ENCODE measurements at places on chromosomes 12 and 14.

- no peak for DNase-seq
Observed at GRCh38 chr14:54577977-54578376, 11.0 kb downstream of the SAMD4A start.

- no peak for DNase-seq
Observed at GRCh38 chr12:27148791-27149190, 66.4 kb upstream of the C12orf71 start.

DNA sequence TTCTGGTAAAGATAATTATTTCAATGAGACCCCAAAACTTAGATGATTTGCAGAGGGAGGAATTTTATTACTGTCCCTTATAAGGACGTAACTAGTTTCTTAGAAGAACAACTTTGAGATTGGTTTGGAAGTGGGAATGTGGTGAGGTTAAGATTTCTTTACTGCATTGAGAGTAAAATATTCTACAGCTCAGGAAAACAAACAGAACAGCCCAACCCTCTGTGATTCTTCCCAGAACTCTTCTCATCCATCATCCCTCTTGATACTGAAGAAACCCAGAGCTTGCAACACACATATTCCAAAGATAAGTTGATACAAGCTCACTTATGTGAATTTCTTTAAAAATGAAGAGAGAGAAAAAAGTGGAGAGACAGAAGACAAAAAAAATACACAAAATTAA lies 234.2 kb downstream of the CRADD start:
- no peak for DNase-seq

- DNase-seq = no peak
Observed at GRCh38 chr12:106721915-106722314, 52.6 kb upstream of the RIC8B start.

- no peak for DNase-seq
Observed at GRCh38 chr12:12883369-12884001, 7.9 kb upstream of the GPRC5A start.

- no peak for DNase-seq
Observed at GRCh38 chr12:71440345-71440762, 756 bp downstream of the LGR5 start.

DNA sequence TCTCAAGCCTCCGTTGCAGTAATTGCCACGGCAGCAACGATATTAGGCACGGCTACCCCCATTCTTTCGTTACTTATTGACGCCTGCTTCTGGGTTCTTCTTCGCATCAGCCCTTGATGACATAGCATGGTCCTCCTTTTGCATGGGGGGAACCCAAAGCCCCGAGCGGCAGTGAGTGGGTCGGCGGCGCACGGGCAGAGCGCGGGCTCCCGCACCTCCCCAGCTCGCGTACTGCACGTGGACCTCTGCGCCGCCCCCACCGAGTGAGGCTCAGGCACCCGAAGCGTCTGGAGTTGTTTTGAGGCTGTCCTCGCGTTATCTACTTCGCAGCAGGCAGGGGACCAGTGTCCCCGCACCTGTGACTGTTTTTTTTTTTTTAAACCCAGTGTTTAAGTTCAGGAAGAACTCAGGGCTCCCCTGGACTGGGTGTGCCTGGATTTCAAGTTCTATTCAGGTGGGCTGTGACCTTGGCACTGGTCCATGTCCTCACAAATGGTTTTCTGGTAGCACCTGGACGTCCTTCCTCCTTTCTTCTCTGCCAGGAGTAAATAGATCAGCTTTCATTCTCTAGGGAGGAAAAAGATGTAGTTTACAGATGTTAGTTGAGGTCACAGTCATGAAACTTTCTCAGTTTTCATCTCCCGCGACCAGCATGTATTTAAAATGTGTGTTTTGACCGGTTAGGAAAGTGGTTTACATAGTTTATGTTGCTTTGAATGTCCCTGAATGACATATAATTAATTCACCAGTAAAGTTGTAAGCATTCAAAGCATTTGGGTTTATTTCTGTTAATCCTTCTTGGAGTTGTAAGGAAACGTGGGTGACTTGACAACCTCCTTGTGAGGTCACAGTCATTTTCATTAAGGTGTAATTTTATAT lies 1.4 kb upstream of the FOXN4 start:
- DNase-seq = peak; percentile 41

DNA sequence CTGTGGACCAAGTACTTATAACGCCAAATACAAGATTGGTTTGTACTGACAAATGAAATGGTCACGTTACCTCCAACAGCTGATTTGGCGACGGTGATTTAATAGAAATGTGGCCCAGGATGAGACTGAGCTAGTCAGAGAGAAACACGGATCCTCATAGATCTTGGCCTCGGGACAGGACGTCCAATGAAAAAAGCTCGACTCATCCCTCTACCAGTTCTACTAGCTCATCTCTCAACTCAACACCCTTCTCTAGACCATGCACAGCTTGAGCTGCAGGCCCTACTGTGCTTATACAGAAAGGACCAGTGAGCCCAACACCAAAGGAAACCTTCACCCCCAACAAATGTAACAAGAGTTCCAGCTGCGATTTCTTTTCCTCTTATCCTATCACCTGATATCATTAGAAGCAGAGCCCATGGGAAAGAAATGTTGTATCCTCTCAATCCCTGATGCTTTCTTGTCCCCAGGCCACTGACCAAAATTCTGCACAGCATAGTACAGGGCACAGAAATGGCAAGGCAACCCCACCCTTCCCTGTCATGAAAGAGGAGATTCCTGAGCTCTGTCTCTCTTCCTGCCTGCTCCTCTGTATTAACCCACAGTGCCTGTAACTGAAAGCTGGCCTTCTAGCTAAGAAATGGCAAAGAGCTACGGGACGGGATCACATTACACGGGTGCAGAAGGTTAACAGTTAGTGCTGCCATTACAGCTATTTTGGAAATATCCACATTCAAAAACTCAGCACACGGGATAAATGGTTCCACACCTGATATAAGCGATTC lies 39.2 kb downstream of the DICER1 start:
- DNase-seq = no peak

DNA sequence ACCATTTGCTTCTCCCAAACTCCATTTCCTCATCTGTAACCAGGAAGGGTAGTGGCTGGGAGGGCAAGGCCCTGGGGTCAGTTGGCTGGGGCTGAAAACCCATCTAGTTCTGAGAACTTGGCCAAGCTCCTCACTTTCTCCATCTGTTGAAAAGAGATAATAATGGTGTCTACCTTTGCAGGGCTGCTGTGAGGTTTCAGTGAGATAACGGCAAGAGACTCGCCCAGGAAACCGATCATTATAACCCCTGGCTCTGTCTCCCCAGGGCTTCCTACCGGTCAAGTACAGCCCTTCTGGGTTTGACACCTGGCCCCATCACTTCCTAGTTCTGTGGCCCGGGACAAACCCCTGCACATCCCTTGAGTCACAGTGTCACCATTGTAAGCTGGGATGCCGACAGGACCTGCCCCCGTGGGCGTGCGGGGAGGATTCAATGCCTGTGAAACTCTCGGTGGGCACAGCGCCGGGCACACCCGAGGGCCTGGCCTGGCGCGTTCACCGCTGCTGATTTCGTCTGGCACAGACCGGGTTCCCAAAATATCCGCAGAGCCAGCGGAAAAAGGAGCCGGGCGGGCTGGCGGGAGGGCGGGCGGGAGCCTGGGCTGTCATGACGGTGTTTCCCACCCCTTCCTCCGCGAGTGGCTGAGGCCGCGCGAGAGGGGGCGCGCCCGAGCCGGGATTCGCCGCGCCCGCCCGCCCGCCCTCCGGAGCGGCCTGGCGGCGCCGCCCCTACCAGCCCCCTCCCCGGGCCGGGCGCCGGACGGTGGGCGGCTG lies 4.4 kb downstream of the KMT5A start:
- DNase-seq = no peak

GRCh38 chr12:117024961-117025480 lies 74.2 kb downstream of the TESC start:
- no peak for DNase-seq

All from NCI-H1436 treated with DMSO at 0.1 percent for 48 hours (cell line).